ENCODE measurements at places on chromosomes 2 and 18.

- no peak for DNase-seq
Measured at GRCh38 chr18:75208836-75209128, 157 bp downstream of the PTGR3 start.

DNA sequence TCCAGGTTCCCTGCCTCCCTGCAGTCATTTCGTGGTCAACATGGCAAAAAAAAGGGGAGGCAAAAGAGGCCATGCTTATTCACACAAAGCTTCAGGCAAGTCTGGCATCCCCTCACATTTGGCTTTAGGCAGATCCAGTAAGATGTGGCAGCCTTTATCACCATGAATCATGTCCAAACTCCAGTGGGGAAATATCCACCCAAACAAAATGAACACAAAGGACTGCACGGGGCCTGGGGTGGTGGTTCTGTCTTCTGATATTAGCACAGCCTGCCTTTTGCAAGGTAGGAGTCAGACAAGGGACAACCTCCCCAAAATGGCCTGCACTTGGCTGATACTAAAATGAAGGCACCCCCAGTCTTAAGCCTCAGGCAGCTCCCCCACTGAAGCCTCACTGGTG, 129.9 kb downstream of the ZBTB7C start:
- DNase-seq = no peak

- DNase-seq = no peak
Measured at GRCh38 chr2:42888321-42889245, 96.2 kb upstream of the HAAO start.

- no peak for DNase-seq
Measured at GRCh38 chr2:142515493-142515892, 362.0 kb upstream of the KYNU start.

DNA sequence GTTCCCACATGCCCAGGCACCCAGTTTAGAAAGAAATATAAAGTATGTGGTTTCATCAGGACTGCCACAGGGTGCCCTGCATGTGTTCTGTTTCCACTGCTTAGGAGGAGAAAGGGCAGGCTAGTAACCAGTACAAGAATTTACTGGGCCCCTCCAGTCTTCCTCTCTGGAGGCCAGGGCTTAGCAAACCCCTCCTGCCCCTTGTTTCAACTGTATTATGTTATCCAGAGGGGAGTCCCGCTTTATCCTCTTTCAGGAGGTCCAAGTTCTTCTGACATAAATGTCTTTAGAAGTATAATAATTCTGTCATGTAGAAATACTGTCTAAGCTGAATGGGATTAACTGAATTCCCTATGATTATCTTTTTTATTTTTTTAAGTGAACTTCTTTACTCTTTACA, 132.1 kb downstream of the WDSUB1 start:
- DNase-seq = no peak

- no peak for DNase-seq
Measured at GRCh38 chr2:37211212-37211611, 14.9 kb downstream of the CEBPZOS start.

- DNase-seq = no peak
Measured at GRCh38 chr18:9092665-9093064, 9.8 kb upstream of the NDUFV2 start.

All from ACHN (cell line).